ENCODE measurements at places on chromosomes 7 and 10.

DNA sequence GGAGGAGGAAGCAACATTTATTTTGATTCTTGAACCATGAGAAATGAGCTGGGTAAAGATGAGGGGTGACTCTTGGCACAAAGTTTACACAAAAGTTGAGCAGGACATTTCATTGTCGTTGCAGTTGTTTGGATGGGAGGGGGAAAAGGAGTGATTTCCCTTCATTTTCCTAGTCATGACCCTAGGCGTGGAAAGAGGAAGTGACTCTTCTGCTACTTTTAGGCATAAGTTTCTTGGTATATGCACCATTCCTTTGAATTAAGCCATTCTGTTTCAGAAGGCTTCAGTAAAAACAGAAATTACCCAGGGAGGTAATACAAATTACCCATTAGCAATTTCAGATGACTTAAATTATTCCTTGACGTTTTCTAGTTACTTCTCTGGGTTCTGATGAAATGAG lies 113.9 kb upstream of the FAM171A1 start:
- DNase-seq, result no peak

DNA sequence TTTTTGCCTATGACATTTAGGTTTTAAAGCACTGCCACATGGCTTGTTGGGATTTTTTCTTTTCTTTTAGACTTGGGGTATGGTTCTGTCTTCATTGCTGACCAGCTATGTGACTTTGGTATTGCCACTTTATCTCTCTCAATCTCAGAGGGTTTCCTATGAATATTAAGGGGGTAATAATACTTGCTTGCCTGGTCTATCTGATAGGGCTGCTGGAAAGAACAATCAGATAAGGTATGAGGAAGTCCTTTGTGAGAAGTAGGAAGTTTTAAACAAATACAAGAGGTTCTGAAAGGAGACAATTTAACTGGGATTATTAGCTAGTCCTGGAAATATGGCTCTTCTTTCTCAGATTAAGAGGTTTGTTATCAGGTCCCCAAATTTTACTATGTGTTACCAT lies 80.8 kb downstream of the ZNF92 start:
- no peak for DNase-seq

DNA sequence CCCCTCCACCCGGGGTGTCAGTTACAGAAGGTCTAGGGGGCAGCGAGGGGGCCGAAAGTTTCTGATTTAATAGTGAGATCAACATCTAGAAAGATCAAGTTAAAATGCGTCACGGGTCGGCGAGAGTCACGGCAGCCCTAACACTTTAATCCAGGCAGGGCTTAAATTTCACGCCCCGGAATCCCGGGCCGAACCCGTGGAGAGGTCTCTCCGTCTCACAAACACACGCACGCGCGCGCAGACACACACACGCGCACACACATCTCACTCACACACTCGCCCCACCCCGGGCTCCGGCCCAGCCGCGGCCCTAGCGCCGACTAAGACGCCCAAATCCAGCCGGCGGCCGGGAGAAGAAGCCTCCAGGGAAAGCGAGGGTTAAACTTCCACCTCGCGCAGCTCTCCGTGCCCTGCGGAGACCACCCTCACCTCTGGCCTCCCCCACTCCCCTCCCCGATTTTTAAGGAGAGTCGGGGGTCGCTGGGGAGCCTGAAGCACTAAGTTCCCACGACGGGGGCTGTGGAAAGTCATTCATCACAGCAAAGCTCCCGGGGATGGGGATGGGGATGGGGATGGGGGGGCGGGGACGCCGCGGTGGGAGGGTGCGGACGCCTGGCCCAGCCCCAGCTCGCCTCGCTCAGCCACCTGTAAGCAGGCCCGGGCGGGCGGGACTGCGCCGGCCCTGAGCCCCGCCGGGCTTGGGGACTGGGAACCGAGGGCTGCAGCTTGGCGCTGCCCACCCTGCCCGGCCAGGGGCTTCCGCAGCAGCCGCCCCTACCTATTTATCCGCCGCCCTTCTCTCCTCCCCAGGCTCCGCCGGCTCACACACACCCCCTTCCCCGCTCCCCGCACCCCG lies 1.6 kb downstream of the PDGFA start:
- peak; percentile 74 for DNase-seq

- no peak for DNase-seq
These were observed 258.8 kb downstream of the CELF2 start for GRCh38 chr10:11276449-11276990.

GRCh38 chr10:86391986-86392722 lies 25.6 kb upstream of the GRID1 start:
- DNase-seq, result no peak

GRCh38 chr10:55311848-55312635 lies 511.0 kb upstream of the PCDH15 start:
- DNase-seq, result no peak

DNA sequence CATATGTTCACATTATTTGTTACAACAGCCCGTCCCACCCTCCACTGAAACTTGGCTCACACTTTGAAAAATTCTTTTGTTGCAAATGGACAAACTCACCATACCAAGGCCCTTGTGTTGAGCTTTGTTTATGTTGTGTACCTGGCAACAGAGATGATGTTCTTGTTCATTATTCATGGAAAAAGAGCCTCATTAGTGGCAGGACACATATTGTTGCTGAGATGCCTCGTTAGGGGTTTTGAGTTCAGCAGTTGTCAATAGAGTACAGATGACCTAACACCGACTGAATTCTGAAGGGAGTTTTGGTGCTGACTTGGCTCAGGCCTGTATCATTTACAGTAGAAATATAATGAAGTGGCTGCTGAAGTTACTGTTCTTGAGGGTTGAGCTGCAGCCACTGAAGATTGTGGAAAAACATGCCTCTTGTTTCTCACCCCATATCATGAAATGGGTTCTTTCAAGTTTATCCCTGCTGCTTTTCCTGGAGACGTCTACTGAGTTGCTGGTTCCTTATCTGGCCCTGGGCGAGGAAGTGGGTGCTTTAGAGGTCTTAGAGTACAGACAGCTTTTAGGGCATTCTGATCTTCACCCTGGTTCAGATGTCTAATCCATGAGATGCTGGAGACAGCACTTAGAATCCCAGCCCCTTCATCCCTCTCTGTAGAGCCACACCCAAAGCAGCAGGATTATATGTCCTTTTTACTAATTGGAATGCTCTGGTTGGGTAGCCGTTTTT lies 149.7 kb downstream of the WNT2 start:
- DNase-seq, result no peak

All from iris pigment epithelial cell (primary cell).